Aorta (tissue), 5 donors: ENCODE measurements at places on chromosomes 6 and 20.

- DNase-seq, result no peak
These were observed 49.2 kb downstream of the KHDRBS2 start for GRCh38 chr6:62236784-62237183.

- DNase-seq, result no peak
These were observed 48.4 kb downstream of the CEP43 start for GRCh38 chr6:167047554-167047953.

- DNase-seq, result no peak
These were observed 1.1 kb downstream of the FNDC1 start for GRCh38 chr6:159170333-159170672.

- DNase-seq, result no peak
These were observed 99.4 kb downstream of the NCOA3 start for GRCh38 chr20:47600967-47601547.

DNA sequence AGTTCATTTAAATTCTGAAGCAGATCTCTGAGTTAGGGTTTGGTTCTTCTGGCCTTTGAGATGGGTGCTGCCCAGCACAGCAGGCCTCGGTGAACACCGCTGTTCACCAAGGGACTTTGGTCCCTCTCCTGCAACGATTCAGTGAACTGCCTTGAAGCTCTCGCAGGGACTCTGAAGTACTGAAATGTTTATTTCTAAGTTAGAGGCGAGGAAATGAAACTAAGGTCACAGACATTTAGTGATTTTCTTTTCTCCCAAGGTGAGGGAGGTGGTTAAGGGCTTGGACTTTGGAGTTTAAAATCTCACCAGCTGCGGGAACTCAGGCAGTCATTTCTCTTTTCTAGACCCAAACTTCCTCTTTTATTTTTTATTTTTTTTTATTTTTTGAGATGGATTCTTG, 26.2 kb downstream of the E2F3 start:
- no peak for DNase-seq

- DNase-seq, result no peak
These were observed 115.5 kb downstream of the DOK5 start for GRCh38 chr20:54590856-54591255.

GRCh38 chr6:87391334-87391733, 16.4 kb upstream of the CFAP206 start:
- DNase-seq, result no peak

GRCh38 chr6:125406741-125407140, 105.0 kb upstream of the HDDC2 start:
- DNase-seq, result no peak

DNA sequence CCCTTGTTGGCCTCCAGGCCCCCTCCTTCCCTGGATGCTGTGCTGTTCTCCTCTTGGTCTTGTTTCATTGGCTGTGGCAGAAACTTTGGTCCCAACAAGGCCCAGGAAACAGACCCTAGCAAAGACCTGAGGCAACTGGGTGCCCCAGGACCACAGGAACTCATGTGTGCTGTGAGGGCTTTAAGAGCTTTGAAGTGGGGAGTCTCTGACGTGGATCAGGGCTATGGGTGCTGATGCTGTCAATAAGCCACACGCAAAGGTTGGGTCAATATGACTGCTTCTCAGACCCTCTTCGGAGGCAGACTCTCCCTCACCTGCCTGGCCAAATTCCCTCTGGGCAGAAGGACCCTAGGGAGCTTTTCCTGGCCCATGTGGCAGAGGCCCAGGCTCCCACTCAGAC, 91.5 kb upstream of the MLN start:
- no peak for DNase-seq

GRCh38 chr6:143842461-143842901, 657 bp upstream of the LTV1 start:
- no peak for DNase-seq

GRCh38 chr20:59673288-59673997, 69.1 kb downstream of the PHACTR3 start:
- no peak for DNase-seq

DNA sequence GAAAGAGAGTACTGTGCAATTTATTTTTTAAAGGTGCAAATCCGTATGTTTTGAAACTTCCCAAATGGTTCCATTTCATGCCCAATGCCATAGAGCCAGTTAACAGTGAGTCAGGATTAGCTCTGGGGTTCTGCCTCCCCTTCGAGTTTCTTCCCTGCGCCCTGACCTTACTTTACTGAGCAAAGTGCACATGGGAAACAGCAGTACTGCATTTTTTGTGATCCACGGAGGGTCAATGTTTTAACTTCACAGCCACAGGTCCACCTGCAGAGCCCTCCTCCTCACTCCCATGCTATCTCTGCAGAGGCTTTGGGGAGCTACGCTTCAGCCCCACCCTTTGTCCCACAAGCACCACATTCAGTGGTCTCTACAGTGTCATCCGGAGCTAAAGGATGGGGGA, 44.0 kb upstream of the CNKSR3 start:
- DNase-seq, result no peak

DNA sequence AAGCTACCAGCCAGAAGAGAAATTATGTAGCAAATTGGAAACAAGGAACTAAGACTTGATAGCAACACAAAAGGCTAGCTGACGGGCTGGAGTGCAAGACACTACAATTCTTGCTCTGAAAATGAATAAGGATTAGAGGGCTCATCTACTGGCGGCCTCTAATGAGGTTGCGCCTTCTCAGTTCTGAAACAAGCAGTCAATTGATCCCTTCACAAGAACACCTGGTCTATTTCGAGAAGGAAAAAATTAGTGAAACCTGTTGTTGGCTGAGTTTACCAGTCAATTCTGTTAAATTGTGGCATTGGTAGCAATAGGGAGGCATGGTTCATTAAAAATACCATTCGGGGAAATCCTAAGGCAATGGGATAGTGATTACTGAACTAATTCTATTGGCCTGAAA, 74.8 kb upstream of the JARID2 start:
- no peak for DNase-seq

DNA sequence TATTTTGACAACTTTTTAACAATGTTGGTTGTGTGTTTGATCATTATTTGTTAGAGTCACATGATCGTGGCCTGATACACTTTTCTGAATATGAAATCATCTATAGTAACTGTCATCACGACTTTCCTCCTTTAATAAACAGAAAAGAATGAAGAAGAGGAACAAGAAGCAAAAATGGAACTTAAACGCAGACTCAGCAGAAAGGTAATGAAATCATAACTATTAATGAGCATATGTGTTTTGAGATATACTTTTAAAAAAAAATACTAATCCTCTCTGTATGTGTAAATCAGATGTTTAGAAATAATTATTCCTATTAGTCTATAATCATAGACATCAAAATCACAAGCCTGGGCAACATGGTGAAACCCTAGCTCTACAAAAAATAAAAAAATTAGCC, 60.1 kb upstream of the LTV1 start:
- no peak for DNase-seq

DNA sequence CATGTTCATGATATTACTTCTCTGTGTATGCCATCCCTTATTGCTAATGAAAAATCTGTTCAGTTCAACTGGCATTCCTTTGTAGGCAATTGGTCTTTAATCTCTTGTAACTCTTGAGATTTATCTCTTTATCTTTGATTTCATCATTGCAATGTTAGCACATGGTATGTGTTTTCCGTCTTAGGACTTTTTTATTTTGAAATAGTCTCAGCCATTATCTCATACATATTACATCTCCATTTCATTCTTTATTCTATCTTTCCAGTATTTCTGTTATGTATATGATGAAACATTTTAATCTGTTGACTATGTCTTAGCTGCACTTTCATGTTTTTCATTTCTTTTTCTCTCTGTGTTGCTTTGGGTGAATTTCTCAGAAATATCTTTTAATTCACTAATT, 58.1 kb downstream of the VSTM2L start:
- DNase-seq, result no peak

GRCh38 chr6:113464960-113465359, 392.2 kb upstream of the MARCKS start:
- DNase-seq, result no peak

DNA sequence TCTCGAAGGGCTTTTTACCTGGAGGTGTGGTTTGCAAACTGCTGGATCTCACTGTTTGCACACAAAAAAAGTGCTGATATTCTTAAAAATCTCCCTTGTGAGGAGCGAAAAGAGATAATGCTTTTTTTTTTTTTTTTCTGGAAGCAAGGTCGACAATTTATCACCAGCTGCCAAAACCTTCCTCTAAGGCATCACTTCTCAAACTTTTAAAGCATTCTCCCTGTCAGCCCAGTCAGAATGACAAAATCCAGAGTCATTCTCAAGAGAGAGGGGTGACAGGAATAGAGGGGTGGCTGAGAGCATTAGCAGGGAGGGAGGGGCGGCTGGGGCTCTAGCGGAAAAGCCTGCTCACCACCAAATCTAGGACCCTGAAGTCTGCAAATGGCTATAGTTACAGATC, 137.2 kb upstream of the ARMC2 start:
- DNase-seq, result no peak

- DNase-seq, result no peak
These were observed 80.1 kb downstream of the CD164 start for GRCh38 chr6:109302176-109302575.

DNA sequence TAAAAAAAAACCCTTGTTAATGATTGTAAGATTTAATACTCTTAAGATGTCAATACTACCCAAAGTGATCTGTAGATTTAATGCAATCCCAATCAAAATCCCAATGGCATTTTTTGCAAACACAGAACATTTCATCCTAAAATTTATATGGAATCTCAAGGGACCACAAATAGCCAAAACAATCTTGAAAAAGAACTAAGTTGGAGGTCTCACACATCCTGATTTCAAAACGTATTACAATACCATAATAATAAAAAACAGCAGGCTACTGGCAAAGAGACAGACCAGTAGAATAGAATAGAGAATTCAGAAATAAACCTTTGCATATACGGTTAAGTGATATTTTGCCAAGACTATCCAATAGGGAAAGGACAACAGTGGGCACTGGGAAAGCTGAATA, 331.9 kb upstream of the JARID2 start:
- DNase-seq, result no peak

GRCh38 chr6:85561750-85562357, 31.8 kb downstream of the SNX14 start:
- DNase-seq, result no peak

GRCh38 chr6:101614774-101615173, 221.3 kb downstream of the GRIK2 start:
- no peak for DNase-seq

GRCh38 chr6:136720045-136720770, 72.1 kb downstream of the MAP3K5 start:
- no peak for DNase-seq

DNA sequence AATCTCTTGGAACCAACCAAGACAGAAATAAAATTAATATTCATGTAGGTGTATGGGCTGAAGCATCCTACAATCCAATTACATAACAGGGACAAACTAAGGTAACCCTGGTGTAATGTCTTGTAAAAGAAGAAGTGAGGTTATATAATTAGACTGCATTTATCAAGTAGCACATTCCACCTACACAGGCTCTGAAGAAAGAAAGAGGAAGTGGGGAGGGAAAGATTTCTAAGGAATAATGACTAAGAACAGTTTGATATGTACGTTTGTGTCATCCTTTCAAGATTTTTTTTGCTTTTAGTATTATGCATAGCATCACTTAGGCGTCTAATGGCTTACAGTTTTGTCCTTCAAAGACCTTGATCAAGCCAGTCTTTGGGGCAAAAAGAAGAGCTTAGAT, 139.7 kb downstream of the PLCB1 start:
- DNase-seq, result no peak

GRCh38 chr20:63686094-63686491, 10.4 kb upstream of the TNFRSF6B start:
- no peak for DNase-seq

- no peak for DNase-seq
These were observed 26.1 kb downstream of the RBCK1 start for GRCh38 chr20:434221-434620.

DNA sequence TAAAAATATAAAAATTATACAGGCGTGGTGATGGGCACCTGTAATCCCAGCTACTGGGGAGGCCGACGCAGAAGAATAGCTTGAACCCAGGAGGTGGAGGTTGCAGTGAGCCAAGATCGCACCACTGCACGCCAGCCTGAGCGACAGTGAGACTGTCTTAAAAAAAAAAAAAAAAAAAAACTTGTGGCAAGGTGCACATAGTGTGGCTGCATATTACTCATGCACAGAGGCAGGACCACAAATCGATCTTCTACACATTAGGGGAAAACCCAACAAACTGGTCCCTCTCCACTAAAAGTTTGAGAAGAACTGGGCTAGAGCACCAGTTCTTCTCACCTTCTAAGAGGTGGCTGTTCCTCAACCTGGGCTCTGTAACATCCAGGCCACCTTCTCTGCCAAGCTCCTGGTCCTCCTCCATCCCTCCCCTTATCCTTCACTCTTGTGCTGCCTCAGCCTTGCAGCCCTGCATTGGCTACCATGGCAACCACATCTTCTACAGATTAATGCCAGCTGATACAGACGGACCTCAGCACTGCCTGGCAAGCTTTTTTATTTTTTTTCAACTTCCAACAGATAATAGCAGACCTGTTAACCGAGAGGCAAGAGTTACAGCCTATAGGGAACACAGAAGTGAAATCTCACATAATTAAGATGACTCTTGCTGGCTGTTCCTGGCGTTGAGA, 88.0 kb downstream of the ATP9A start:
- DNase-seq, result no peak

- DNase-seq, result no peak
These were observed 177.6 kb downstream of the MAFB start for GRCh38 chr20:40511478-40511877.

GRCh38 chr20:1302685-1303541, 26.0 kb downstream of the SDCBP2 start:
- DNase-seq, result peak; percentile 43

GRCh38 chr6:88813045-88813444, 150.4 kb downstream of the RNGTT start:
- no peak for DNase-seq

DNA sequence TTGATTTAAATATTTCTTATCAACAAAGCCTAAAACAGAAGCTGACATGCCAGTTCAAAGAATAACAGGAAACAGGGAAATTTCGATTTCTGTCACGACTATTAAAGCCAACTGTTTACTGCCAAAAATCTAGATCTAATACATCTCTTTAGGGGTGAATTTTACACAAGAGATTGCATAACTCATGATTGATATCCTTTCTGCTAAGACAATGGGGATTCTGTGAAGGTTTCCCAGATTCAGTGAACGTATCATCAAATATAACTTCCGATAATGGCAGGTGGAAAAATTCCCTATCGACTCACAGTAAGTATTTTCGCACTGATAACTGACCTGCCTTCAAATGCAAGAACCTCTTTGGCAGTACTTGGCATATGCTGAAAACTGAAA, 42.9 kb downstream of the NHSL1 start:
- DNase-seq, result no peak

- DNase-seq, result no peak
These were observed 97.6 kb upstream of the ZNF217 start for GRCh38 chr20:53691060-53691810.

DNA sequence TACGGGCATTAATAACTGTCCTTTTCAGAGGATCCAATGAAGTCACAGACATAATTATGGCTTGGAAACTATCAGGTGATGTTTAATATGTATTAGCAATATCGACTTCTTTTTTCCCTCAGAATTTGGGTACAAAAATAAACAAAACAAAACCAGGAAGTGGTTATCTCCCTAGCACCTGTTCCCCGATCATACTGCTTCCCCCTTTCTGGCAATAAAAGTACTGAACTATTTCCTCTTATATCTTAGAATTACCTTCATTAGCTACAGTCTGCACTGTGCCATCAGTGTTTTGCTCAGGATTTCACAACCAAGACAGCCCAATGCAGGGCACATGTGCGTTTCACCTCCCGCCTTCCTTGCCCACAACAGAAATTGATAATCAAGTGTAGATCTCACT, 216.9 kb upstream of the BTBD3 start:
- no peak for DNase-seq

- DNase-seq, result no peak
These were observed 3.1 kb downstream of the LRP11 start for GRCh38 chr6:149860834-149861602.

GRCh38 chr6:146999766-147000165, 204.5 kb upstream of the STXBP5 start:
- DNase-seq, result no peak
